Cerebellar nuclear complex (tissue), 1 donor: ENCODE measurements at places on chromosomes 11 and 22.

DNA sequence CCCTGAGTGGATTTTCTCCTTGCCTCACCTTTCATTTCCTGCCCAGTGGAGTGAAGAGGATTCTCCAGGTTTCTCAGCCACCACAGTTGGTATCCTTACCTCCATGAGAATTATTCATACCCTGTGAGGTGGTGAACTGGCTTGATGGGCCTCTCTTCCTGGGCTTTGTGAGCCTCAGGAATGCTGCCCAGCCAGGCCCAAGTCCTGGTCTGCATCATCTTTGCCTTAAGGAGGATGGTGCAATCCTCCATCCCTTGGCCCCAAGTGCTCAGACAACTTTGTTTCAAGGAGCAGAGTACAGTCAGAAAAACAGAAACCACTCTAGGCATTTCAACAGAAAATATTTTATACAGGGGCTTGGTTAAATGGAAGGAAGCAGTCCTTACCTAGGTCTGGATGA lies 114.2 kb upstream of the CADM1 start:
- no peak for DNase-seq

DNA sequence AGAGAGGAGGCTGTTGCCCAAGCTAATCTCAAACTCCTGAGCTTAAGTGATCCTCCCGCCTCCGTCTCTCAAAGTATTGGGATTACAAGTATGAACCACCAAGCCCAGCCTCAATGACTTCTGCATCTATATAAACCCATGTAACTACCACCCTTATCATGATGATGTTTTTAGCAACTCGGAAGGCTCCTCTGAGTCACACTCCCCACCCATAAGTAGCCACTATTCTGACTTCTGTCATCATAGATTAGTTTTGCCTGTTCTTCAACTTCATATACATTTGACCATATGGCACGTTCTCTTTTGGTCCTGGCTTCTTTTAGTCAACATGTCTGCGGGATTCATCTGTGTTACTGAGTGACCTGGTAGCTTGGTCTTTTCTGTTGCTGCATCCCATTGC lies 6.4 kb upstream of the FOSL1 start:
- no peak for DNase-seq

DNA sequence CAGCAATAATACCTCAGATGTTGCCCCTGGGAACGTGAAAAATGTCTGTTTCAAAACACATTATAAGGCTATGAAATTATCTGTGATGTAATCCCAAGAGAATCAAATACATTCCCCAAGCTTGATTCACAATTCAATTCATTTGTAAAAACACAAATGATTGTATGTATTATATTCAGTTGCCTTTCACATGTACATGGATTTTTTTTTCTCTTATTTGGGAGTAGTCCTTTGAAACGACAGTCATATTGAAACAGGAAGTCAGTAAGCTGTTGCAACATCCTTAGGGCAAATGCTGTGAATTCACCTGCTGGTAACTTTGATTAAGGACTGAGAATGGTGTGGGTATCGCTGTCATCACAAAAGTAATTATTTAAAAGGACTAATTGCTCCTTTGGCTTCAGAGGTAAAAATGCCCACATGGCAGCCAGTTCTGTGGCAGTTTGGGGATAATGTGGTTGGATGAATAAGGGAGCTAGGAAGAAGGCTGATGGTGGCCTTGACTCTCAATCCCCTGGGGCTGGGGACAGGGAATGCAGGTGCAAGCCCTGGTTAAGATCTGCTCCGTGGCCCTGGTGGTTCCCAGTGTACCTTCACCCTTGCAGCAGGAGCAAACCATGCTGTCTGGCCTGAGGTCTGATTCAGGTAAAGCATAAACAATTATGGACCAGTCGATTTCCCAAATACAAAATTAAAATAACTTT lies 13.2 kb downstream of the EHF start:
- no peak for DNase-seq

GRCh38 chr11:36367806-36368680 lies 72.0 kb downstream of the PRR5L start:
- DNase-seq, result no peak

GRCh38 chr11:110990311-110990710 lies 255.2 kb upstream of the POU2AF2 start:
- DNase-seq, result no peak

GRCh38 chr11:36114095-36114494 lies 170.2 kb downstream of the LDLRAD3 start:
- DNase-seq, result peak; percentile 19

GRCh38 chr22:32063701-32064100 lies 20.6 kb downstream of the SLC5A1 start:
- DNase-seq, result no peak
